Activated gamma-delta T cell treated with Interleukin-2 at 50 U/mL for 16 hours (primary cell): ENCODE measurements at places on chromosomes 12 and 14.

DNA sequence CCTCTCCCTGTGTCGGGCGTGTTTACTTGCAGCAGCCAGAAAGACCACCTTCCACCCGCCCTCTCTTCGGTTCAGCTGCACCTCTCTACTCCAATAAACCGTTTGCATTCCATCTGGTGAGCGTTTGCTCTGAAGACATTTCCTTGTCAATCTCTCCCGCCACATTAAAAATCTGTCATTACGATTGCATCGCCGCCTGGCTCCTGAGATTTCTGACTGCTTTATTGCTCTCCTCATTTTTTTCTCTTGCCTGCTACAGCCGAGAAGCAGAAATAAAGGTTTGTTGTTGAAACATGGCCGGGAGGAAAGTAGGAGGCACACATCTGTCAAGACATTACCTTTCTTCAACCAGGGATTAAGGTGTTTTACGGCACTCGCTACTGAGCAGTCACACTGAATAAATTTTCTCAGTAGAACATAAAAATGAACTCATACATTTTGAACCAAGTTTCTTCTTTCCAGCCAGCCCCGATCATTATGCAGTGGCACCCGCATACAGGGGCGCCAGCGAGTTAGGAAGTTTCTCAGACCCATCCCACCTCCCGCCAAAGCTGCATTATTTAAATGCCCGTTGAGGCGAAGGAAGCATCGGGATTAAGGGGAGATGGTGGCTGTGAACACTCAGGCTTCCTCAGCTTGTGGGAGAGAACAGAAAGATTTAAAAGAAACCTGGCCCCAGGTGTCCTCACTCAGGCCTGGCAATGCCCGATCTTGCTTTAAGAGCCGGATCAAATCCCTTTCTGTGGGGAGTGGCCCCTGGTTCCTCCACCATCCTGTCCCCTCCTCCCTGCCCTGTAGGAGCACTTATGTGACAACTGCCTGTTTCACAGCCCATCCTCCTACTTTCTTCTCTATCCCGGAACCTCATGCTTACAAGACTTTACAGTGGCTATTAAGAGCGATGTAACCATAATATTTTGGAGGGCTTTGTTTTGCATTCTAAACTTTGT is 1108.9 kb downstream of the BCL11B start:
- no peak for DNase-seq

DNA sequence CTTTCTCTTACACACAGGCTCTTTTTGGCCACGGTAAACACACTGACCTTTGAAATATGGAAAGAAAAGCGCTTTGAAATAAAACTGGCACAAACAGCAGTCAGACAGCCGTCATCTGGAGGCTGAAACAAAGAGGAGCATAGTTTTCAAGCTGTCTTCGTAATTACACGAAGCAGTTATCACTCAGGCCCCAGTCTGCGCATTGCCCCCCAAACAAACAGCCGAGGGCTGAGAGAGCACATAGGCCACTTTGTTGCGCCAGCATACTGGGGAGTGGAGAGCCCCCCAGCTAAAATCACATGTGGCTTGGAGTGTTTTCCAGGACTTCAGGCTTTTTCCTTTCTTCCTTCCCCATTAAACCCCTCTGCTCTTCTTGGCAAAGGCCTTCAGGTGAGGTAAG is 142.9 kb upstream of the BTG1 start:
- DNase-seq = no peak

- DNase-seq = no peak
Measured at GRCh38 chr12:67758521-67758920, 110.0 kb downstream of the DYRK2 start.

DNA sequence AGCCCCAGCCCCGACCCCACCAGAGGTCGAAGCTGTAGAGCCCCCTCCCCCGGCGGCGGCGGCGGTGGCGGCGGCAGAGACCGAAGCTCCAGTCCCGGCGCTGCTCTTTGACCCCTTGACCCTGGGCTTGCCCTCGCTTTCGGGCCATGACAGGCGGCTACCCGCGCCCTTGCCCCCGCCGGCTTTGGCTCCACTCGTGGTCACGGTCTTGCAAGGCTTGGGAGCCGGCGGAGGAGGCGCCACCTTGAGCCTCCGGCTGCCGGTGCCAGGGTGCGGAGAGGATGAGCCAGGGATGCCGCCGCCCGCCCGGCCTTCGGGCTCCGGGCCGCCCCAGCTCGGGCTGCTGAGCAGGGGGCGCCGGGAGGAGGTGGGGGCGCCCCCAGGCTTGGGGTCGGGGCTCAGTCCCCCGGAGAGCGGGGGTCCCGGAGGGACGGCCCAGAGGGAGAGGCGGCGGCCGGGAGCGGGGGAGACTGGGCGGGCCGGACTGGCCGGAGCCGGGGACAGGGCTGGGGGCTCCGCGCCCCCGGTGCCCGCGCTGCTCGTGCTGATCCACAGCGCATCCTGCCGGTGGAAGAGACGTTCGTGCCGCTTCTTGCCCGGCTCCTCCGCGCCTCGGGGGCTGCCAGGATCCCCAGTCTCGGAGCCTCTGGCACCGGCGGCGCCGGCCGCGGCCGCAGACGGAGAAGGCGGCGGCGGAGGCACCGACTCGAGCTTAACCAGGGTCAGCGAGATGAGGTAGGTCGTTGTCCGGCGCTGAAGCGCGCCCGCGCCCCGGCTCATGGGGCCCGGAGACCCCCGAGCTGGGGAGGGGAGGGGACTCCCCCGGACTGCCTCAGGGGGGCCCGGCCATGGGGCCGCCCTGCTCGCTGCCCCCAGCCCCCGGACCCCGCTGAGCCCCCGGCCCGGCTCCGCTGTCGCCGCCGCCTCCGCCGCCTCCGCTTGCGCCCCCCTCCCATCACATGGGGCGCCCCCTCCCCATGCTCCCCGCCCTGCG is 778 bp downstream of the AGAP2 start:
- no peak for DNase-seq

- no peak for DNase-seq
Measured at GRCh38 chr12:9324782-9325181, 116.6 kb upstream of the PZP start.

GRCh38 chr12:82130762-82131161 is 227.4 kb downstream of the CCDC59 start:
- DNase-seq = no peak

GRCh38 chr14:55454264-55455002 is 14.0 kb upstream of the TBPL2 start:
- DNase-seq = no peak
